ENCODE measurements at places on chromosomes 3 and 15.
A peak's percentile ranks its signal among the peaks of the same experiment; 100 is the strongest.

GRCh38 chr3:102148598-102149337, 286.0 kb upstream of the ZPLD1 start:
- no peak for DNase-seq

- DNase-seq, result peak; percentile 37
Observed at GRCh38 chr15:75758071-75758872, 45.6 kb upstream of the CSPG4 start.

DNA sequence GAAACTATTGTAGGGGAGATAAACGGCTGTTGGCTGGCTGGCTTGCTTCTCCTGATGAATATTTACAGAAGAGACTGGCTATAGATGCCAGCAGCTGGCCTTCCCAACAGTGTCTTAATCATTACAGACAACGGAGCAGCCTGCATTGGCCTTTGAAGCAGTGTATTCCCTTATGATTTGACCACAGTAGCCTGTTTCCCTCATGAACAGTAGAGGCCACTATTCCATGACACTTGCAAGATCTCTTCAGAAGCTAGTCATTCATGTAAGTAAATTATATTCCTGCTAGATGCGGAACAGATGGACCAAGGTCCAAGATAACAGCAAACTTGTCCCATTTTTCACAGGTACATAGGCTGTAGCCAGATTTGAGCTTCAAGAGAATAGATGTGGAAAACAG, 47.3 kb downstream of the TMCO5A start:
- no peak for DNase-seq

GRCh38 chr3:183538486-183538885, 17.0 kb downstream of the KLHL6 start:
- DNase-seq, result no peak

- DNase-seq, result no peak
Observed at GRCh38 chr3:8790529-8790928, 21.1 kb upstream of the OXTR start.

DNA sequence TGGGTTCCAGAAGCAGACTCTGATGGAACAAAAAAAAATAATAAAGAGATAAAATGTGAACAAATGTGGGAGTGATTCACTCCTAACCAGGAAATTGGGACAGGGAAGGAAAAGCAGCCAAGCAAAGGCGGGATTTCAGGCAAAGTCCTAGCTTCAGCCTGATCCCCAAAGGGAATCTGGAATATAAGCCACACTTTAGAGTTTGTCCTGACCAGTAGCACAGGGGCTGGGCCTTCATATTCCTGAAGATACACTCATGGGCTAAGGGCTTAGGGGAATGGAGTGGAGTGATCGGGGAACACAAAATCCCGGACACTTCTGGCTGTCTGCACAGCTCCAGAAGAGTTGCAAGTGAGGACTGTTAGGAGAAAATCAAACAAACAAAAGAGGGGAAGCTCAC, 135.0 kb upstream of the COL8A1 start:
- DNase-seq, result no peak

DNA sequence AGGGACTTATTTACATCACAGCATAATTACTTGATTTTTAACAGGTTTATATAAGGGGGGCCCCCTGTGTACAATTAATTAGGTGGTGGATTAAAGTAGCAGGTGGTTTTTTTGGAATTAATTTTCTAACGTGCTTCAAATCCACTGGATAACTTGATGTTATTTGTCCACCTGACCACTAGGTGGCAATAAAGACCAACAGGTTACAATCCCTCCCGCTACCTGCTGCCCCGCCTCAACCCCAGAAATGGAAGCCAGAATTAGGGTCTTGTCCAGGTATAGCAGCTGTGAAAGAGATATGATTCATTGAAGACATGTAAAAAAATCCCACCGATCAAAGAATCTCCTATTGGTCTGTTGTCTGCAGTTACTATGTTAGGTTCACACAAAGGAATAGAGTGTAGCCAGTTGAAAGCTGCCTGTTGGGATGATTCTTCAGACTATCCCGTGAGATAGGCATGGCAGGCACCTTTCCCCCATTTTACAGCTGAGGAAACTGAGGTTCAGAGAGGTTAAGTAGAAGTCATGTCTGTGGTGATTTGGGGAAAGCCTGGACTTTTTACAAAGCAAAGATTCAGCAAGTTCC, 44.0 kb downstream of the MFSD1 start:
- peak; percentile 3 for DNase-seq

DNA sequence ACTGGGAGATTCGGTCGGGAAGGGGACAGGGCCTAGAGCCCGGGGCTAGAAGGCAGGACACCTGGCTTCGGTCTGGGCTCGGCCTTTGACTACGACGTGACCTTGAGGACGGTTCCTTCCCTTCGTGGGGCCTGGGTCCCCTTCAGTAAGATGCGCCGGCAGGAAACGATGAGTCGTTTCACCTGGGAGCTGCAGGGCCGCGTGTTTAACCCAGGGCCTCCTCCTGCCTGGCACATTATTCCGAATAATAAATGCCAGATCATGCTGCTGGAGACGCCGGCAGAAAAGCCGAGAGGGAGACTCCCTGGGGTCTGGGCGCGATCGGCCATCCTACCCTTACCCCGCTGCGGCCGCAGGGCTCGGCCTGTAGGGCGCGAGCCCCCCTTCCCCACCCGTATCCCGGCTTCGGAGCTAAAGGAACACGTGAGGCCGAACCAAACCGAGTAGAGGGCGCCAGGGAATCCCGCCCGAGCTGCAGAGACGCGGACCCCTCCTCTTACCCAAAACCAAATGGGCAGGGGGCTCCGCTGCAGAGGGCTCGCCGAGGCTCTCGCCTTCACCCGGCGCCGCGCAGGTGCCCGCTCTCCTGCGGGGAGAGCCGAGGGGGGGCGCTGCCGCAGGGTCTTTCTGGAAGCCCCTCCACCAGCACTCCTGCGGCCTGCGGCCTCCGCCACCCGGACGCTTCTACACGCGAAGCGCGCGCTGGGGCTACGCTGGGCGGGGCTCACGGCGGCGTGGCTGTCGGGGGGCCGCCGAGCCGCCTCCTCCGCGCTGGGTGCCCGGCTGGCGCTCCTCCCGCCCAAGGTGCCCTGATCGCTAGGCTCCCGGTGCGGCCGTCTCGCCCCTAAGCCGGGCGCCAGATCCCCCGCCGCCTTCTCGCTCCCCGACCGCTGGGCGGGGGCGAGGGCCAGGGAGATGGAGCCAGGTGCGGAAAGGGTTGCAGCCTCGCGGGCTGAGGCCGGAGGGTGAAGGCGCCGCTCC, at the start of gene BDH1:
Gene BDH1, minus strand, starts transcription at position 688 of the 981 bp plus-strand sequence. CDS start 9,525 bp downstream, outside the sequence.
- peak; percentile 46 for DNase-seq

- DNase-seq, result no peak
Observed at GRCh38 chr3:192187485-192188051, 539.8 kb downstream of the FGF12 start.

DNA sequence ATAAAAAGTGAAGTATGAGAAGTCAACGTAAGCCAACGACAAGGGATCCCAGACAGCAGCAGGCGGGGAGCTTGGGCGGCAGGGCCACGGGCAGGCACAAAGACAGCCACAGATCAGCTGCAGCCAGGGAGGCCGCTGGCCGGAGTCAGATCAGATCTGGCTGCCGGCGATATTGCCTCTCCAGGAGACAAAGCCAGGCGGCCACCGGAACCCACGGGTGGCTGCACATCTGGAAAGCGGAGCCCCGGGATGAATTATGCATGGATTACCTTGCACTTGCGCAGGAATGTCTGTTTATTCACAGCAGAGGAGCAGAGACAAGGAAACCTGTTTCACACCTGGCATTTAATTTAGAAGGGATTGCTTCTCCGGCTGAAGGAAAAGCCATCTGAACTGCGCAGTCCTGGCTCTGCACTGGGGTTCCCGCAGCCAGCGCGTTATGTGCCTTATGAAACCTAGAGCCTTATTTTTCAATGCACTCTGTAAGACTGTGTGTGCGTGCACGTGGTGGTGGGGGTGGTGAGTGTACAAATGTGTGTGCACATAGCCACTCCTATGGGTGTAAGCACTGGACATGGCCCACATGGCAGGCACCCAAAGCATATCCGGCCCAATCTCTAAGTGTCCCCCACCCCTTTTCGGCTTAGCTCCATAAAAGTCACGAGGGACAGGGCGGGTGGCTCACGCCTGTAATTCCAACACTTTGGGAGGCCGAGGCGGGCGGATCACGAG, 427.8 kb upstream of the MCTP2 start:
- no peak for DNase-seq

DNA sequence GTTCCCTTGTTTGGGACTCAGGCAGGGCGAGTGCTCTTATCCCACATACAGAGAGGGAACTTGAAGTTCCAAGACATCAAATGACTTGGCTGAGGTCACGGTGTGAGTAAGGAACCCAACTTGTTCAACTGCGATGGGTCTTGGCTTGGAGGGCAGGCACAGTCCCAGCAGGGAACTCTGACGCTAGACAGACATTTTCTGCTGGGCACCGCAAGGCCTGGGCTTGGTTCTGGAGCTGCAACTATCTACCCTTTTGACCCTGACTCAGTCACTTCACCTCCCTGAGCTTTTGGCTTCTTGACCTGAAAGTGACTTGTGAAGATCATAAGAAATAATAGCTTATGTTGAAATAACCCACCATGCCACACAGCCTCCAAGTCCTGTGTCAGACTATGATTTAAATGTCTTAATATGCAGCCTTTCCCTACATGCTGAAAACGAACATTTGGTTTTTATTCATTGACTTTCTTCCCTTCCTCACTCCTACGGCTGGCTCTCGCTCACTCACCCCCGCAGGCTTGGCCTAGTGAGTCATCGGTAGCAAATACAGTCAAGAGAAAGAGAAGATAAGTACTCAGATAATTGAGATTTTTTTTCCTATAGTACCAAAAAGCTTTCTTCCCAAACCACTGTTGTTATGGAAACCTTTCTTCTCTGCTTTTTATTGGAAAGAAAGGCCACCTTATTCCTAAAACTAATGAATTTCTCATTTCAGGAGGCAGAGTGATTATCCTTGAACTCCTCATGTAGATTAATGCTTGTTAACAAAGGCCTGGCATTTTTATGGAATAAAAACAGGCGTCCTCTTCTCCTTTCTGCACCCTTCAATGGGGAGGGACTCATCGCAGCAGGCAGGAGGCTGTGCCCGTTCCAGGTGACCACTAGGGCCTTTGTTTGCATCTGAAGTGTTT, 178.4 kb downstream of the ATP10A start:
- no peak for DNase-seq

GRCh38 chr3:14634763-14635400, 16.7 kb upstream of the CCDC174 start:
- no peak for DNase-seq

GRCh38 chr3:82186017-82186416, 424.6 kb upstream of the GBE1 start:
- DNase-seq, result no peak

DNA sequence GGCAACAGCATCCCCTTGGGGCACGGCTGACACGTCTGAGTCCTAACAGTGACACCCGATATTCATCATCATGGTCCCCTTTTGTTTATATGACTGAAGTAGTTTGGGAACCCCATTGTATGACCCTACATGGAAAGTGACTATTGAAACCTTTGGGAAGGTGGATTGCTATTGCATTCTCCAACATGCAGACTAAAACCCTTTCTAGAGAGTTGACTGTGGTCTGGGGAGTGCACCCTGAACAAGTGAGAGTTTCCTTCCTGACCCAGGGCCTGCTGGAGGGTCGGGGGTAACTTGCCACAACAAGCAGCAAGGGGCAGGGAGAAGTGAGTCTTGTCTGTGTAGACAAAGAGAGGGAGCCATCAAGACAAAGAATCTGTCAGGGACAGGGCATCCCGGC, 54.4 kb downstream of the ISG20 start:
- no peak for DNase-seq

DNA sequence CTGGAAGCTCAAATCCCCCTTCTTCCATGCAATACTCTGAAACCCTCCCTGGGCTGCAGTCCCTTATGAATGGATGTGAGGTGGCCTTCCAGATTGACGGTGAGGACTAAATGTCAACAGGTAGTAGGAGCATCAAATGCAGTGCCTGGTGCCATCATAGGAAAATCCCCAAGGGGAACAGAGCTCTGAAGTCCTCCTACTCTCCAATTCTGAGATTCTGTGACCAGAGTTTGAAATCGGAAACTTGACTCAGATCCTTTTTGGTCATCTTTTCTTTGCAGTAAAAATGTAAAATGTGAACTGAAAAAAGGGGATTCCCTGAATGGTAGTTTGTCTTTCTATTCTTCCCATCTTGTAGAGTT, 68.8 kb upstream of the TJP1 start:
- no peak for DNase-seq

GRCh38 chr3:87792534-87793336, 266.1 kb downstream of the CGGBP1 start:
- DNase-seq, result no peak

- DNase-seq, result no peak
Observed at GRCh38 chr3:9501226-9501625, 52.4 kb downstream of the LHFPL4 start.

GRCh38 chr3:194756460-194756779, 70.7 kb downstream of the FAM43A start:
- no peak for DNase-seq

DNA sequence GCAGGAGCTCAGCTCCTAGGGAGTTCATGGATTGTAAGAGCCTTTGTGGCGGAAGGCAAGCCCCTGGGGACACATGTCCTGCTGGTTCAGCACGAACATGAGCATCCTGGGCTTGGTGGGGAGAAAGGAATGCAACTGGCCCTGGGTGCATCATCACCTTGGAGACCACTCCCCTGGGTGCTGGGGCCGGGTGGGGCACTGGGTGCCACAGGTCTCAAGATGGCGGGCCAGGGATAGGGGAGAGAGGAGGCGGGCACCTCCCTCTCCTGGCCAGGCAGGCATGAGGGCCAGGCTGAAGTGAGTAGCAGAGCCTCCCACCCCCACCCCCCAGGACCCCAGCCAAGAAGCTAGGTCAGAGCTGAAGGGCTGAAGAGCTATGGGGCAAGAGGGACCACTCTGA, 768 bp downstream of the PCBP4 start:
- no peak for DNase-seq

DNA sequence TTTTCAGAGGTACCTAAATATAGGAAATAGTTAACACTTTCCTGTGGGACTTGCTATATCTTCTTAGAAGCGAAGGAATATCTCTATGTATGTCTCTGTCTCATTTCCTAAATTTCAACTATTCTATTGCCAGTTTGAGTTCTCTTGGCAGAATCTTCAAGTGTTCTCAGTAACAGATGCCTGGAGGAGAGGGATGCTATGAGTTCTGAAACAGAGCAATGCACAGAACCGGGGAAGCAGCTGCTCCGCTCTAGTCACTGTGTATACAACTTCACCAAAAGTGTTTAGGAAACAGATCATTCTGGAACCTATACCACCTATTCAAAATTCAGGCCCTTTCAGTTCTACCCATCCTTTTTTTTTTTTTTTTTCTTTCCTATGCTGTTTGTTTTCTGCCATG, 144.6 kb downstream of the RORA start:
- DNase-seq, result no peak

DNA sequence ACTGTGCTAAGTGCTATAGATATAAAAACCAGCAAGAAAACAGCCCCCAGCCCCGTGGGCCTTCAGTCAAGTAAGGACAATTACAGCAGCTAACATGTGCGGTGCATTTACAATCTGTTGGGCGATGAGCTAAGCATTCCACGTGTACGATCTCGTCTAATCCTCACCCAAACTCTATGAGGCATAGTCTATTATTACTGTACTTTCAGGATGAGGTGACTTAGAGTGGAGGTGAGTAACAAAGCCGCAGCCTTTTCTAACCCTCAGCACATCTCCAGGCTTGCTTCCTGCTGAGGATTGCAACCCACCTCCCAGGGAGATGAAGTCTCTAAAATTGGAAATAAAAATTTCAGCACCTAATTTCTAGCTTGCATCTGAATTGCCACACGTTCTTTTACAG, 53.2 kb upstream of the MCF2L2 start:
- DNase-seq, result no peak

Data from activated T-helper 9 cell treated with anti-CD3 and anti-CD28 coated beads, Interleukin-2, amount 50 U/mL, for 16 hours (primary cell).